Glomerular endothelial cell (primary cell): ENCODE measurements at places on chromosomes 2 and 18. TPM values are rescaled to one million over a fixed set of nuclear protein-coding genes. Genes with fewer than 3 reads are reported as not detected.

C2orf66 gene
- 0.39 and 1.1 TPM in 2 replicates for total RNA-seq

DNA sequence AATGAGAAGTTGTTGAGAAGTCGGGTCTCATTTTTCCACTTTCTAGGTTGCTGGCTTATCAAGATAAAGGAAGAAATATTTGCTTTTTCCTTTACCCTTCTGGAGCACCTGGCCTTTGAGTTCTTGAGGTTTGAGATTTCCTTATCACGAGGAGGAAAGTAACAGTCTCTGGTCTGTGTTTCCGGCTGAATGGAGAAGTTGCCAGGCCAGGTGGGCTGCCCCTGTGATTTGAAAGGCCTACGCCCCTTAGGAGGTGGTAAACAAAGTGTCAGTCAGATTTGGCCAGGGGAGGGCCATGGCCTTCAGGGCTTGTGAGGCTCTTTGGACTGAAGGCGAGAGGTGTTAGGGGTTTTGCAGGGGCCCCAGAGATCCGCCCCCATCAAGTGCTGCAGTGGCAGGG lies 156.7 kb upstream of the HAAO start:
- no peak for DNase-seq

GRCh38 chr18:79644666-79645057 lies 34.9 kb upstream of the CTDP1 start:
- no peak for DNase-seq

GRCh38 chr2:75920859-75921551 lies 210.3 kb upstream of the GCFC2 start:
- DNase-seq, result no peak

DNA sequence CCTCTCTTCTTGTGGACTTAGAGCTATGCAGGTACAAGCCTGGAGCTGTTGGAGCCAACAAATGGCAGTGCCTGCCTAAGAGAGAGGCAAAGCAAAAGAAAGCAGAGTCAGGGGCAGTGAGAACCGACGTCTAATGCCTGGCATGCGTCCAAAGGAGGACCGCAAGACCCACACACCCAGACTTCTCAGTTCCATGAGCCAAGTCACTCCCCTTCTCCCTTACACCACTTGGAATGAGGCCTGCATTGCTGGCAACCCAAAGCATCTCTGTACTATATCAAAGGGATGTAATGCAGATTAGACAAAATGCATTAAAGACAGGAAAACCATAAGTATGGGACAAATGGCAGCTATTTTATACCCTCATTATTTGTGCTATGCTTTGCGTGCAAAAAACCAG lies 49.9 kb upstream of the RNU4ATAC start:
- no peak for DNase-seq

GRCh38 chr2:241996100-241996499 lies 126.6 kb downstream of the RTP5 start:
- DNase-seq, result no peak

DNA sequence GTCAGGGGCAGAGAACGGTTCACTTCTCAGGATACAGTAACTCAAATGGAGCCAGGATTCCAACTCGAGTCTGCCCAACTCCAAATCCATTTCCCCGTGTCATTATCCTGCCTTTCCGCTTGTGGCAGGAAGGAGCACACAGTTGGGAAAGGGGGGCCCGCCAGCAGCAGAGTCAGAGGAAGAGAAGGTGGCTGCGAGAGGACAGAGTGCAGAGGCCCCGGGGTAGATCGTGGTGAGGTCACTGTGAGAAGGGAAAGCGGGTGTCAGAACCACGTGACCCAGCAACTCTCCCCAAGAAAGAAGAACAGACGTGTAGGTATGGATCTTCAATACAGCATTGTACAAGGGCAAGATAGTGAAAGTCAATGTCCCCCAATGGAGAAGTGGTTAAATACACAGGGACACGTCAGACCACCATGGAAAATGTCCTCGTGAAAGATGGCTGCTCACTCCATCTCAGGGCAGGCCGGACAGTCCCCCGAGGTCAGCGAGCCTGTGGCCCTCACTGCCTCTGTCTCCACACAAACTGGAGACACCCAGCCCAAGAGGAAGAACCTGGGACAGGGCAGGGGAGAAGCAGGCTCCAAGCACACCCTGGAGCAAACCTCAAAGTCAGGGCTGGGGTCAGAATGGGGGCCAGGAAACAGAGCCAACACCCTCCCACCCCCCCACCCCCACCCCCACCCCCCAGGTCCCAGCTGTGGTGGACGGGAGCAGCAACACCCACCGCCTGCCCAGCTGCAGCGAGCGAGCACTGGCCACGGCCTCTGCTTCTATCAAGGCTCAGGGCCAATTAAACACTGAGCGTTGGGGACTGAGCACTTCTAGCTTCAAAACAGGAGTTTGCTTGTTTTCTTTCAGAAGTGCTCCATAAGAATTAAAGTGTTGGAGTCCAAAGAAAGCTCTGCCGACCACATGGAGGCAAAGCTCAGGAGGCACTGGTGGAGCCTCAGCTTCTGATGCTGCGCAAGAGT lies 92.7 kb downstream of the EIPR1 start:
- no peak for DNase-seq

ATG4B gene
- 79.1 and 84.4 TPM in 2 replicates for total RNA-seq

CRACDL gene
- total RNA-seq, result 10.7 and 13.3 TPM in 2 replicates

DNA sequence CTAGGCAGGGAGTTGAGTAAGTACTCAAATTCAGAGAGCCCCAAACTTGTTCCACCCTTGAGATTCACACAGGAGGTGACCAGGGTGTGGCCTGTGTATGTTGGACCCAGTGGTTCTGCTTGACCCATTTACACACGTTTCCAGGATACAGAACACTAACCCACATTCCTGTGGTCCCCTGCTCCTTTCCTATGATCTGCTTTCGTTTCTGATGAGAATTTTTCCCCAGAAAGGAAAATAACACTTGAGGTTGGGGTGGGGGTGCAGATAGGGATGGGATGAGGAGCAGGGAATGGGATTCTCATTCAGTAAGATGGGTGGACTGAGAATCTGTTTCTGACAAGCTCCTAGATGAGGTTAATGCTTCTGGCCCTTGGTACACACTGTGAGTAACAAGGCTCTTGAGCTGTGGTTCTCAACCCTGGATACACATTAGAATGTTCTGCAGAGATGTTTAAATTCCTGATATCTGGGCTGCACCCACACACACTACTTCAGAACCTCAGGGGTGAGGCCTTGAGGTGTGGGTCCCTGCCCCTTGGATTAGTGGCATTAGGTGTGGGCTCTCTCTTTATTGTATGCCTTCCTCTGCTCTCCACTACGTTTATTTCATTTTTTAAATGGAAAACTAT lies 58.4 kb downstream of the TPGS2 start:
- DNase-seq, result no peak

DNA sequence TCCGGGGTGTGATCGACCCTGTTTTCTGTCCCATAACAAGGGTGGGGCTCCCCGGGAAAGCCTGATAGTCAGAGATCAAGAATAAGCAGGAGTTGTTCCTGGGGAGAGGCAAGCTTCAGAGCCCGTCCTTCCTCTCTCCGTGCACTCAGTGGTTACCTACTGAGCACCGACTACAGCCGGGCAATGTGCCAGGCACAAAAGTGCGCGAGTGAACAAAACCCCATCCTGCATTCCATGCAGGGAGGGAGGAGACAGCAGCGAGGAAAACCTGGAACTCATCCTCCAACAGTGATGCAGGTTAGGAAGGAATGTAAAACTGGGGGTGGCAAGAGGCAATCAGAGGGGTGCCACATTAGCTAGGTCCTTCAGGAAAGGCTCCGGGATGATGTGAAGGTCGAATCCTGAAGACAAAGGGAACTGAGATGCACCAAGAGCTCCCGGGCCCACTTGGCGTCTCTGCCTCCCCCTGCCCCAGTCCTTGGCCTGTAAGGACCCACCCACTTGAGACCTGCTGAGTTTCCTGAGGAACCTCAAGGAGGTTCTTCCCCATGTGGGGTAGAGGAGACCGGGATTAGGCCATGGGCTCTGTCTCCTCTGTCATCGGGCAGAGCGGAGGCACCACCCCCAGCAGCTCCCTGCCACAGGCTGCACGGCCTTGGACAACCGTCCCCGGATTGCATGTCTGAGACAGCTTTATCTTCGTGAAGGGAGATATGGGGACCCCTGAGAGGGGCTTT lies 198.2 kb downstream of the NDUFA10 start:
- DNase-seq, result no peak

HRH4 gene
- total RNA-seq, result not detected in 2 replicates

IL1RN gene
- total RNA-seq, result not detected in 2 replicates

- DNase-seq, result no peak
These were observed 2.1 kb upstream of the CACNB4 start for GRCh38 chr2:152100961-152101360.

- DNase-seq, result no peak
These were observed 123.8 kb downstream of the SPTBN1 start for GRCh38 chr2:54579682-54580620.

GLI2 gene
- total RNA-seq, result 1.7 and 3.7 TPM in 2 replicates

NMUR1 gene
- not detected in 2 replicates for total RNA-seq

DNA sequence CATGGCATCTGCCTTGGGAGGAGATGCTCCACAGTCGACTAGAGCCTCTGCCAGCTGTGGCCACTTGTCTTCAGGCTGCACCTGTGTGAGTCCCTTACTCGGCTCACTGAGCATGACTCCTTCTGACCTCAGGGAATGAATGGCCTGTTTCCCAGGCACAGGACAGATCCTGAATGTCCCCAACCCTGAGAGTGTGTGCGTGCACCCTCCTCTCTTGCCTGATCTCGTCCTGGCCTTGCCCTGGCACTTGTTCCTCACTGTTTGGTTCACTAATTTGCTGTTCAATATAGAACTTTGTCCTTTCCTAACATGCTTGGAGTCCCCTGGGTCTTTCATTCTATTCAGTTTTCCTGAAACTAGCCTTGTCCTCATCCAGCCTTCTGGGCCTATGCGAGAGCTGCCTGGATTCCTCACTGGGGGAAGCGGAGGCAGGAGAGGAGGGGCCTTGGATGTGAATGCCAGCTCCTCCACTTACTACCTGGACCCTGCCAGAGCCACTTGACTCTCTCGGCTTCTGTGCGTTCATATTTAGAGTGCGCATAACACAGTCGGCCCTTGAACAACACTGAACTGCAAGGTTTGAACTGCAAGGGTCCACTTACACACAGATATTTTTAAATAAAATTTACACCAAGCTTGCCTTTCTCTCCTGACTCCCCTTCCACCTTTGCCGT lies 184.8 kb downstream of the ACKR3 start:
- DNase-seq, result no peak

DNA sequence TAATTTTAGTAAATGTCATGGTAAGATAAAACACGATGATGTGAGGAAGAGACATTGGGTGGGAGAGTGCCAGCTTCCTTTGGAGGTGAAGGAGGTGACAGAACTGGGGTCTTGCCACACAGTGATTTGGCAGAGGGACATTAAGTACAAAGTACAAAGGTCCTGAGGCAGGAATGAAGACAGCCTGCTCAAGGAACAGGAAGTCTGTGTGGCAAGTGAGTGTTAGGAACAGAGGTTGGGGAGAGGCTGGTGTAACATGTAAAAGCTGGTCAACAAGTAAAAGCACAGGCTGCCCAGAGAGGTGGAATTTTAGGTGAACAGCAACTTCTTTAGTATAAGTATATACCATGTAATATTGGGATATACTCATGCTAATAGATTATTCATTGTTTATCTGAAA lies 73.1 kb downstream of the INPP5D start:
- no peak for DNase-seq

GRCh38 chr18:7632152-7633098 lies 65.3 kb downstream of the PTPRM start:
- DNase-seq, result no peak

ZAP70 gene
- total RNA-seq, result 2.7 and 4.6 TPM in 2 replicates

DNA sequence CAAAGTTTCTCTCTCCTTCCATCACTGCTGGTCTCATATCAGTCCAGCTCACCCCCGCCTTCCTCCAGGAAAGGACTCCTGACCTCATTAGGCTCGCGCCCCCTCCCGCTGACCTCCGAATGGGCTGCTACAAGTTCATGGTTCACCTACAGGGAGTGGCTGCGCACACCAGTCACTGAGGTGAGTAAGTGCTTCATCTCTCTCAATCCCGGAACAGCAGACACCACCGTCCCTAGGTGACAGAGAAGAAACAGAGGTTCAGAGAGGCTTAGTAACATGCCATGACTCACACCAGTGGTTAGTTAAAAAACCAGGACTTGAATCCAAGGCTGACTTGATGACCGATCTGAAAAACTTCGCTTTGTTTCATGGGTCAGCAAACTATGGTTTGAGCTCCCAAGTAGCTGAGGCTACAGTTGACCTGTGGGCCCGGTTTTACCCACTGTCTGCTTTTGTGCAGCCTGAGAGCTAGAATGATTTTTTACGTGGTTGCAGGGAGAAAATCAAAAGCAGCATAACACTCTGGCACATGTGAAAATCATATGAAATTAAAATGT lies 42.0 kb downstream of the ZFP36L2 start:
- DNase-seq, result no peak

DNA sequence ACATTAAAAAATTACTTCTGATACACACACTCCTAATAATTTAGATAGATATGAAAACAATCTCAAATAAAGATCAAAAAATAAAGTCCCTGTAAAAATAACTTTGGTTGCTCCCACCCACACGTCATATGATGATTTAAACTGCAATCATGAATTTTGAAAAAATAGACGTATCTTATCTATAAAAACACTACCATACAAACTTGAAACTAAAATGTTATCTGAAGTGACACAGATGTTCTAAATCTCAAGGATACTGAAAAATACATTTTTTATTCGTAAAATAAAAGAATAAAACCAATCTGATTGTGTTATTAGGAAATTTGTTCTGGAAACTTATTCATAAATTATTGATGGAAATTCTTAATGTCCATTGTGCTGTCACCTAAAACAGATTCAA lies 8.1 kb upstream of the BOLA3 start:
- DNase-seq, result no peak

- no peak for DNase-seq
These were observed 14.3 kb upstream of the PIEZO2 start for GRCh38 chr18:11163665-11164064.

DNA sequence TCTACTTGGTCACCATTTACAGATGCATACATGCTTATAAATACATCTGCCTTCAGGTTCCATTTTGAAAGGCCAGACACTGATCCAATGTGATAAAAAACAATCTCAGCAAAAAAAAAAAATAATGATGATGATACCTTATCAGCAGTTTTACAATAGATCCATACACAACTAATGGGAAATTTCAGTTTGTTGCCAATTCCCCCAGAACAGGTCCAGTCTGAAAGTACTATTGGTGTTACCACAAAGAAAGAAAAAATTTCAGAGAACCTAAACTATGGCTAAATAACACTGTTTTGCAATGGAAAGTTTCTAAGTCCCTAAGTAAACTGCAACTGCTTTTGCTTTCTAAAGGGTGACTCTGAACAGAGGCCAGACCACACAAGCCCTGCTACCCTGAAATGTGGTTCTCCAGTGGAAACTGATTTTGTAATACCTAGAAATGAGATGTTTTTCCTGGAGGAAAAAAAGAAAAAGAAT lies 54.1 kb downstream of the LPIN2 start:
- no peak for DNase-seq
